Hematopoietic multipotent progenitor cell treated with erythropoietin and hydrocortisone succinate and interleukin-3 and kit ligand, for 8 days (in vitro differentiated cells): ENCODE measurements at places on chromosomes 11 and 22.
A peak's percentile ranks its signal among the peaks of the same experiment; 100 is the strongest.

- no peak for DNase-seq
Observed at GRCh38 chr11:77593883-77594282, 4.1 kb downstream of the AQP11 start.

DNA sequence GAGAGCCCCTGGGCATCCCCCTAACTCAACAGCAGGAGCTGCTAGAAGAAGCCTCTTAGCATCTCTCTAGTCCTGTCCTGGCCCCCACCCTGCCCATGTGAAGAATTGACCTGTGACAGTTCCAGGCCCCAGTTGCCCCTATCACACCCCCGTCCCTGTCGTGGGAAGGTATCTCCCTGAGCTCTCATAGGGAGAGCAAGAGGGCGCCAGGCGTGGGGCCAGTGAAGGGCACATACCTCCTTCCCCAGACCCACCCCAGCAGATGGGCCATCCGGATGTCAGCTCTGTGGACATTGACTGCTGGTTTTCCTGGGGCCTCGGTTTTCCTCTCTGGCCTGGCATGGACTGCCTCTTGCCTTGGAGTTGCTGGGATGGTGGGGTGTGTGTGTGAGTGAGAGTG lies 29.5 kb downstream of the CD82 start:
- no peak for DNase-seq

DNA sequence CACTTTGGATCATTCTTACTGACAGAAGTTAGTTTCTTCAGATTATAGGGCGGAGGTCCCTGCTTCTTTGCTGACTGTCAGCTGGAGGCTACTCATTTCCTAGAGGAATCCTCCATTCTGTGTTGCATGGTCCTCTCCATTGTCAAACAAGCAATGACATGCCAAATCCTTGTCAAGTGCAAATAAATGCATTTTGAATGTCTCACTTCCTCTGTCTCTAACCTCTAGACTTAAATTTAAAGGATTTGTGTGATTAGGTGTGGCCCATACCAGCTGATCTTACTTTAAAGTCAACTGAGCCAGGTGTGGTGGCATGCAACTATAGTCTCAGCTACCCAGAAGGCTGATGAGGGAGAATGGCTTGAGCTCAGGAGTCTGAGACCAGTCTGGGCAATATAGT lies 458.4 kb upstream of the CCDC179 start:
- DNase-seq, result no peak

GRCh38 chr11:7706377-7706776 lies at the start of gene OVCH2:
Gene OVCH2 (minus strand): TSS chr11:7706477. CDS start chr11:7706394, 83 bp downstream.
- no peak for DNase-seq

GRCh38 chr22:21726650-21727049 lies 8.9 kb downstream of the YPEL1 start:
- DNase-seq, result peak; percentile 29

- no peak for DNase-seq
Observed at GRCh38 chr11:83282084-83282716, 4.0 kb downstream of the CCDC90B start.

- DNase-seq, result peak; percentile 61
Observed at GRCh38 chr11:32891657-32892354, 805 bp upstream of the QSER1 start.

DNA sequence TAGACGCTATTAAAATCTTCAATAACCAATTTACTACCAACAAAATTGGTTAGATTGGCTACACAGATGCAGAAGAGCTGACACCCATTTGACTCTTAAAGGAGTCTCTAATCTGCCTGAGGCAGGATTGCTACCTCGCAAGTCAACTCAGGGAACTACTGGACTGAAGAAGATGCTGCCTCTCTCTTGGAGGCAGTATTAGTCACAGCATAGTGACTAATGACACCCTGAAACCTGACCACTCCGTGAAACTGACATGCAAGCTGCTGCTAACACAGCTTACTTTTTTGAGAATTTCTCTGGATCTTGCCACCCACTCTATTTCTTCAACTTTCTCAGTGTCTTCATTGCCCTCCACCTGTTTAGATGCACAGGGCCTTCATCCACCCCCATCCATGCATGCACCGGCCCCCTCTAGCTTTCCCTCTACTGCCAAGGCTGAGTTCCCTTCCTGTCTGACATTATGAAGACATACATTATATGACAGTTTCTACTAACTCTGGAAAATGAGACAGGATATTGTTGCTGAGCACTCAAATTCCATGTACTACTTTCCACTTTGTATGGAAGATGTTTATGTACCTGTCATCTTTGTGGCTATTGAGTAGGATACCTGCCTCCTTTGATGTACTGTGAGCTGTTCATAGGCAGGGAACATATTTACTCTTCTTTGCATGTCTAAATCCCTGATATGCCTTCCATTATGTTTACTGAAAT lies 183.2 kb downstream of the MSANTD4 start:
- no peak for DNase-seq

DNA sequence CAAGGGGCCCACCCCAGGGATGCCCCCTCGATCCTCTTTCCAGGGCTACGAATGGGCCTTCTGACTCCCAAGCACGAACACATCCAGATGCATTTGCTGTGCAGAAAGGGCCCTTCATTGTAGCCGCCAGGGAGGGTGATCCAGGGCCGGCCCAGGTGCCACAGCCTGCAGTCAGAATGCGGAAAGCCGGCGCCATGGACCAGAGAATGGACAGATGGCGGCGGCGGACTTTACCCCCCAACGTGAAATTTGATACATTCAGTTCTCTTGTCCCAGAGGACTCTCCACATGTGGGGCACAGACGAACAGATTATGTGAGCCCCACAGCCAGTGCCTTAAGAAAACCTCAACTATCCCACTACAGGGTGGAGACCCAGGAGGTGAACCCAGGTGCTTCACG lies 87.2 kb downstream of the KIAA1671 start:
- no peak for DNase-seq

- no peak for DNase-seq
Observed at GRCh38 chr11:132772703-132773545, 759.4 kb downstream of the OPCML start.

GRCh38 chr11:47241841-47242301 lies 6.7 kb downstream of the ACP2 start:
- DNase-seq, result no peak

DNA sequence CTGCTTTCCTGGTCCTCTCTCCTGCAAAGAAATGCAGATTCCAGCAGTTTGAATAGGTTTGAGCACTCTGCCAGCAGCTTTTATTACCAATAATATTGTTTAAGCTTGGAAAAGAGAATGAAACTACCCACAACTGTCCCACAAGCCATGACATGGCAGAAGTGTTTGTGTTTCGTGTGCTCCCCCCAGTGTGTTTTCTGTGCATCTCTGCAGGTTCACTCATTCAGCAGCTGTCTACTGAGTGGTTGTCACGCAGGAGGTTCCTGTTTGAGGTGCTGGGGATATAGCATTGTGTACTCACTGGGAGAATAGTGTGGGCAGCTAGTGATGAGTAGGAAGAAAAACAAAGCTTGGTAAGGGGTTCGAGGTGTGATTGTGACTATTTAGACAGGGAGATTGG lies 55.3 kb upstream of the SUSD2 start:
- no peak for DNase-seq

- no peak for DNase-seq
Observed at GRCh38 chr11:77596626-77597025, 6.9 kb downstream of the AQP11 start.

DNA sequence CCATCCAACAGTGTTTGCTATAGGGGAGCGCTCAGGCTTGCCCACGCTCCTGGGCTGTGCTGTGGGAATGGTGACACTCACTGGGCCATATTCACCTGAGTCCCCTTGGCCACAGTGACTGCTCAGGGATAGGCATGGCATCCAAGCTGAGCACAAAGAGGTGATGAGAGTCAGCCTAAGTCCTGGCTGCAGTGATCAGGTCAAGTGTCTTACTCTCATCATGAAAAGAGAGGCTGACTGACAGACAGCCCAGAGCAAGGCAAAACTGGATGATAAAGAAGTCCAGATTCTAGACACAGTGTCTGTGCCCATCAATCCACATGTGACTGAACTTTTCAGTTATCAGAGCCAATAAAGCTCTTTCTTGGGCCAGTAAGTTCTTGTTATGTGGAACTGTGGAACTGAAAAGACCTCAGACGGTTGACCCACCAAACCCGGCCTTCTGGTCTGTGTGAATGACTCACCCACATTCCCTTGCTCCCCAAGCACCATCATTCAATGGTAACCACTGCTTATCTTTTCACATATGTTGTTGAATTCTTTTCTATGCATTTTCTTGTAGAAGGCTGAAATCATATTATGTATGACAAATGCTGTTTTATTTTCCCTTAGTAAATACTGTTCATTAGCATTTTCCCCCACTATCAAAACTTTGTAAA lies 43.2 kb upstream of the YPEL1 start:
- DNase-seq, result peak; percentile 30

- no peak for DNase-seq
Observed at GRCh38 chr11:129853518-129854231, 38.0 kb downstream of the TMEM45B start.
